Activated CD8-positive, alpha-beta memory T cell treated with anti-CD3 and anti-CD28 coated beads for 1 hour (primary cell): ENCODE measurements at places on chromosomes 3 and 15.

- DNase-seq: no peak
Observed at GRCh38 chr15:54017959-54018358, 39.7 kb downstream of the UNC13C start.

GRCh38 chr3:139456386-139456785 lies 19.9 kb downstream of the RBP2 start:
- DNase-seq: no peak

GRCh38 chr3:133506215-133506901 lies 67.1 kb upstream of the CDV3 start:
- no peak for DNase-seq

DNA sequence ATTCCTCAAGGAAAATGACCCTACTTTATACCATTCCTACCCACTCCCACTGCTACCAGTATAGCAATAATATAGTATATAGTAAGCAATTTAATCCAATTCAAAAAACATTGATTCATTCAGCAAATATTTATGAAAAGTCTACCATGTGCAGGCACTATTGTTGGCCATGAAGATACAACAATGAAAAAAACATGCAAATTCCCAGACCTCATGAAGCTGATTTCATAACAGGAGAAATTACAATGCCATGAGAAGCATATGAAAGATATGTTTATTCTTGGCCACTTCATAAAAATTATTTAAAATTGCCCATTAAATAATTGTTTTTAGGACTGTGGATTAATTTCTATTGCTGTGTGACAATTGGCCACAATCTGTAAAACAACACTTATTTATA lies 315.8 kb upstream of the COL8A1 start:
- no peak for DNase-seq

- DNase-seq: no peak
Observed at GRCh38 chr3:162665684-162666391, 1169.2 kb downstream of the OTOL1 start.

DNA sequence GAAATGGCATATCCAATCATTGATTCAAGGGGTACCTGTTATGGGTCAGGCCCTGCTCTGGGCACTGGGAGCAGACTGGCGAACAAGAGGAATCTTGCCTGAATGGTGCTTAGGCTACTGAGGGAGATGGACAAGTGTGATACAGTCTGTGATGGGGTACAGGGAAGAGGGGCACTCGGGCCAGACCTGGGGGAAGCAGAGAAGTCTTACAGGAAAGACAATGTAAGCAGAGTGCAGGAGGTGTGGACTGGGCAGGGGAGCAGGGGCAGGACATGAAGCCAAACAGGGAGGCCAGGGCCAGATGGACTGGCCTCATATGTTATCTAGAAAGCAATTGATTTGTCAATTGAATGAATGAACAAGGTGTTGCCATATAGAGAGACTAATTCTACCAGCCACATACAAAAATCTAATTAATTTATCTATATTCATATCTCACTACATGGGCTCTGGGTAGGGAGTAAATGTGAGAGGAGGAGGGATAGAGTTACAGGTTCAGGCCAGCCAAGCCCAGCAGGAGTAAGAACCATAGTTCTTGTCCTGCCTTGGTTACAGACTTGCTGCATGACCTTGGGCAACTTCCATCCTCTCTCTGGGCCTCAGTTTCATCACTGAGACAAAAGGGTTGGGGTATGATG lies 3.6 kb upstream of the IGDCC4 start:
- DNase-seq: no peak

GRCh38 chr15:38611228-38611627 lies 46.6 kb upstream of the RASGRP1 start:
- no peak for DNase-seq

DNA sequence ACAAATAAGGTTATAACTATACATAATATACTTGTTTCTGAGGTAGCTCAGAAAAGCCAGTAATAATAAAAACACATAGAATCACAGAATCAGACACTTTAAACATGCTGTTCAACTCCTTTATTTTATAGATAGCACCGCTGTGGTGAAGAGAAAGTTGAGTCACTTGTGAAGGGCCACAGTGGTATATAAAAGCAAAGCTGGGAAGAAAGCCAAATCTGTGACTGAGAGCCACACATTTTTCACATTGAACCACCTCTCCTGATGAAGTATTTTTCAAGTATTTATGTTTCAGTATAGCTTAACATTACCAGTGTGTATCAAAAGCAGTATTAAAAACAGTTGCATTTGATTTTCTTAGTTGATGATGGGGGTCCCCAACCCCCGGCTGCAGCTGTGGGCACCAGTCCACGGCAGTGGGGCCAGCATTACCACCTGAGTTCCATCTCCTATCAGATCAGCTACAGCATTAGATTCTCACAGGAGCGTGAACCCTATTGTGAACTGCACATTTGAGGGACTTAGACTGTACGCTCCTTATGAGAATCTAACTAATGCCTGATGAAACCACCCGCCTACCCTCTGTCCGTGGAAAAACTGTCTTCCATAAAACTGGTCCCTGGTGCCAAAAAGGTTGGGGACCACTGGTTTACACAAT lies 46.2 kb downstream of the TBL1XR1 start:
- no peak for DNase-seq
